ENCODE measurements at places on chromosomes 11 and 22. TPM values are rescaled to one million over a fixed set of nuclear protein-coding genes. Genes with fewer than 3 reads are reported as not detected.

Gene TSGA10IP
- not detected for total RNA-seq

Gene P2RX6
- total RNA-seq, result 0.62 TPM

Gene ALX4
- 7.9 TPM for total RNA-seq

Gene HTR3B
- not detected for total RNA-seq

Gene LDHAL6A
- total RNA-seq, result not detected

Gene SIK2
- 6.3 TPM for total RNA-seq

Gene CCDC188
- total RNA-seq, result not detected

Gene CCT8L2
- not detected for total RNA-seq

Gene IFT27
- total RNA-seq, result 26.5 TPM

Gene FOLR3
- total RNA-seq, result not detected

Gene POTEH
- not detected for total RNA-seq

Gene ZP1
- total RNA-seq, result 0.58 TPM

Gene HBG1
- not detected for total RNA-seq

Gene MPZL3
- 0.35 TPM for total RNA-seq

Gene SLC25A17
- 21.1 TPM for total RNA-seq

Gene ATG2A
- total RNA-seq, result 16.9 TPM

Gene RFPL3
- not detected for total RNA-seq

Gene CNTF
- total RNA-seq, result 1.3 TPM

Gene TRPM5
- total RNA-seq, result not detected

Gene KRTAP5-9
- total RNA-seq, result not detected

Gene IGLL1
- total RNA-seq, result not detected

Gene OR51B4
- not detected for total RNA-seq

Gene SLC7A4
- not detected for total RNA-seq

Gene MUC2
- 0.17 TPM for total RNA-seq

Gene DRD4
- 0.43 TPM for total RNA-seq

Gene VSIG2
- total RNA-seq, result 0.08 TPM

Gene KCTD14
- total RNA-seq, result 1.6 TPM

Measured in A549 treated with DMSO at 1 μM for 4 hours (cell line).